ENCODE measurements at places on chromosomes 1 and 21.
A peak's percentile ranks its signal among the peaks of the same experiment; 100 is the strongest.

- DNase-seq, result no peak
Measured at GRCh38 chr1:34278211-34278610, 101.5 kb downstream of the C1orf94 start.

- DNase-seq, result peak; percentile 76
Measured at GRCh38 chr21:32520875-32521735, 64.2 kb downstream of the TCP10L start.

DNA sequence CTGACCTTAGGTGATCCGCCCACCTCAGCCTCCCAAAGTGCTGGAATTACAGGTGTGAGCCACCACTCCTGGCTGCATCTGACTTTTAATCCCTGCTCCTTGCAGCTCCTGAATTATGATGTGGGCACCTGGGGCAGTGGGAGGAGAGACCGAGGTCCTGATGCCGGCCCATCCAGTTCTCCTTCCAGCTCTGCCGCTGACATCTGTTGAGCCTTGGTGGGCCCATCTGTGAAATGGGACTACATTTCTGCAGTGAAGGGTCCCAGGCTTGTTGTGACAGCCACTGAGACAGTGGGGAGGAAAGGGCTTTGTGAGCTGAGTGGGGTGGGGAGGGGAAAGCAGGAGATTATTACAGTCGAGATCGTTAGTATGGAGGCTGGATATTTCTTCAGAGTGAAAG is 11.8 kb downstream of the PLA2G2F start:
- DNase-seq, result no peak

- DNase-seq, result no peak
Measured at GRCh38 chr1:193270996-193271395, 84.6 kb upstream of the B3GALT2 start.

- DNase-seq, result no peak
Measured at GRCh38 chr1:43799656-43800635, 92.6 kb downstream of the ST3GAL3 start.

GRCh38 chr1:183090391-183091006 is 67.3 kb downstream of the LAMC1 start:
- no peak for DNase-seq

- no peak for DNase-seq
Measured at GRCh38 chr1:225737161-225737560, 40.5 kb upstream of the SRP9 start.

DNA sequence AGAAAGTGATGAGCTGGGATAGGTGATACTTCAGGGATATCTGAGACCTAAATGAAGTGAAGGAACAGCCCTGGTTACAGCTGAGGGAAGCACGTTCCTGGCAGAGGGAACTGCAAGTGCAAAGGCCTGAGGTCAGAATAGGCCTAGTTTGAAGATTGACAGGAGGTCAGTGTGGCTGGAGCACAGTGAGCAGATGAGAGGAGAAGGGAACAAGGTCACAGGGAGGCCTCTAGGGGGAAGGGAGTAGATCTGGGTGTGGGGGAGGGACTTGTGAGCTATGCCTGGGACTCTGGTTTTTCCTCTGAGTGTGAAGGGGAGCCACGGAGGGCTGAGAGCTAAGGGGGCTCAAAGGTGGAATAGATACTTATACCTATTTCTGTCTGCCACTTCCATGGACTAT is 736.4 kb downstream of the MATN1 start:
- no peak for DNase-seq

- no peak for DNase-seq
Measured at GRCh38 chr1:29240400-29240837, 4.1 kb downstream of the PTPRU start.

GRCh38 chr1:19831441-19831840 is 16.4 kb upstream of the RNF186 start:
- DNase-seq, result peak; percentile 29

DNA sequence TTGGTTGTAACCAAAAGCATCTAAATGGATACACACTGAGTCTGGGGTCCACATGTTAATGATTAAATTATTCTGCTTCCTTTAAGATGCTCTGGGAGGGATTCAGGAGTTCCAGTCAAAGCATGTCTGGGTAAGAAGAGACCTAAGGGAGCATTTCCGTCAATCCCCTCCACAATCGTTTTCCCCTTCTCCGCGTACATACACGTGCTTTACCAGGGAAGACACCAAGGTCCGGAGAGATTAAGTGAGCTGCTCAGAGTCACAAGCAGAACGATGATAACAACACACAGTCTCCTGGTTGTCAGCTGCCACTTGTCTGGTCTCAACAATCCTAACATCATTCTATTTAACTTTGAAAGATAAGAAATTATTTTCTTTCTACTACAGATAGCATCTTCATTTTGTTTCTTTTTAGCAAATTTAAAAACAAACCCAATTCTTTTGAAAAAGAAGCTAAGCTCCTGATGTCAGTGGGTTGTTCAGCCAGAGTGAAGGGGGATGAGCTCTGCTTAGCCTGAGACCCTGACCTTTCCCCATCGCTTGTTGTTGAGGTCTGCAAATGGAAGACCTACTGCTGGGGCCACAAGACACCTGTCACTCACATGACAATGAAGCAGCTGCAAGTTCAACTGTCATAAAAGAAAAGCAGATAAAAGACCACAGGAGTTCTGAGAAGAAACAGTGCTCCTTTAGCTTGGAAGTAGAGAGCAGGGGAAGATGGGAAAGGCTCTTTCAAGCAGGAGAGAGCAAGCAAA is 4.5 kb downstream of the PAFAH2 start:
- no peak for DNase-seq

- DNase-seq, result peak; percentile 91
Measured at GRCh38 chr1:9689011-9689706, 37.6 kb downstream of the PIK3CD start.

DNA sequence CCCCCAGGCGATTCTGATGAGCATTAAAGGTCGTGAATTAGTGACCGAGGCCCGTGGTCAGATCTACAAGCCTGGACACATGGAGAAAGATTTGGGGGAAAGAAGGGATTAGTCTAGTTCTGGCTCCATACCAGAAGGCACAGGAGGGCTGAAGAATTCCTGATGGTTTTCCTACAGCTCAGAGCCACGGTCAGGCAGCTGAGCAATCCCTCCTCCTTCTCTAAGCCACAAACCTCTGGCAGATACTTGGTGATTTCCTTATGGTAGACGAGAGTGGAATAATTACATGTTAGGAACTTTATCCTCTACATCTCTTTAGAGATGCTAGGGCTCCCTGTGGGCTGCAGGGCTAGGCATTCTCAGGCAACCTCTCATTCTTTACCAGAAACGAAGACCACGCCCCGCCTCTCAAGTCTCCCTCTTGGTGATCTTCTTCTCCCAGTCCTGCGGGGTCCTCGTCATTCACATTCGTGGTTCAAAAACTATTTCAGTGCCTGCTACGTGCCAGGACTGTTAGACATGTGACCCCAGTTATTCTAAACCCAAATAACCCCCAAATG is 20.5 kb upstream of the ZBTB18 start:
- DNase-seq, result no peak

DNA sequence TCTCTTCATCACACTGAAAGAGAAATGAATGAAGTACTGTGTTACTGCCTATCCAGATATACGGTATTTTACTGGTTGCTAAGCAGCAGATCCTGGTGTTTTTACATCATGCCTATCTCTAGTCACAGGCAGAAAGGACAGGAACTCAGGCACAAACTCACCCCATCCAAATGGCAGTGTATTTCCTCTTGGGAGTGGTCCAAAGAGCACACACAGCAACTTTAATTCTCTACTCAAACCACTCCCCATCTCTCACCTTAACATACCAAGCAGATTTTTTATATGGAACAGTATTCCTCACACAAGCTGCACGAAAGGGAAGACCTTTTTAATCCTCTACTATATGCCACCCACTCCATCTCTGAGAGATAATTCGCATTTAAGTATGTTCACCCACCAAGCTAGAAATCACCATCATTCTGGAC is 27.3 kb downstream of the EIF4G3 start:
- DNase-seq, result peak; percentile 54

- DNase-seq, result peak; percentile 91
Measured at GRCh38 chr1:205631010-205631767, 622 bp downstream of the ELK4 start.

- DNase-seq, result no peak
Measured at GRCh38 chr1:161709373-161709772, 2.3 kb downstream of the FCRLA start.

GRCh38 chr1:201719812-201720521 is 109.0 kb upstream of the IPO9 start:
- DNase-seq, result no peak

GRCh38 chr1:72623299-72623708 is 341.0 kb upstream of the NEGR1 start:
- DNase-seq, result peak; percentile 11

GRCh38 chr1:53073868-53074311 is 11.9 kb downstream of the PODN start:
- no peak for DNase-seq

DNA sequence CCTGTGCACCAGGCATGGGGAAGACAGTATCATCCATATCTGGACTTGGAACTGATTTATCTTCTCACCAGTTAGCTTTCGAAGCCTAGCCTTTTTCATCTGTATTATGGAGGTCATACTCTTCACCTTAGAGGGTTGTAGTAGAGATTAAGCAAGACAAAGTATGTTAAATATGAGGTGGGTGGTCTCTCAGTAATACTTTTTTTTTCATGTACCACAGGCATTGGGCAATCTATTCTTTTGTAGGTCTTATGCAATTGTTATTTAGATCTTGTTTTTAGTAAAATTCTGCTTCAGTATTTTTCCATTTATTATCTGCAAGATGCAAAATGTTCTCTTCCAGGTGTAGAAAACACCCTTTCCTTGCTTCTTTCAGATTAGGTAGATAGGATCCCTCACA is 35.2 kb upstream of the OR2B11 start:
- DNase-seq, result no peak
